Effector memory CD8-positive, alpha-beta T cell (primary cell): ENCODE measurements at places on chromosomes 6 and 20.
A peak's percentile ranks its signal among the peaks of the same experiment; 100 is the strongest.

GRCh38 chr6:139577763-139578604, 203.5 kb upstream of the CITED2 start:
- DNase-seq: no peak

DNA sequence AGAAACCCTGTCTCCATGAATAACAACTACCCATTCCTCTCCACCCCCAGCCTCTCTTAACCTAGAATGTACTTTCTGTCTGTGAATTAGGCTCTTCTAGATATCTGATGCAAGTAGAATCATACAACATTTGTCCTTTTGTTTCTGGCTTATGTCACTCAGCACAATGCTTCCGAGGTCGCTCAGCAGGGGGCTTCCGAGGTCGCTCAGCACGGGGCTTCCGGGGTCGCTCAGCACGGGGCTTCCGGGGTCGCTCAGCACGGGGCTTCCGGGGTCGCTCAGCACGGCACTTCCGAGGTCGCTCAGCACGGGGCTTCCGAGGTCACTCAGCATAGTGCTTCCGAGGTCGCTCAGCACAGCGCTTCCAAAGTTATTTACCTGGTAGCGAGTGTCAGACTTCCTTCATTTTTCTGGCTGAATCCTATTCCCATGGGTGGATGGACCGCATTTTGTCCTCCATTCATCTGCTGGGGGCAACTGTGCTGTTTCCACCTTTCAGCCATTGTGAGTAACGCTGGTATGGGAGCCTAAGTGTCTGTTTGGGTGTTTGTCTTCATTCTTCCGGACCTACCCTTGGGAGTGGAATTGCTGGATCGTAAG, 31.0 kb upstream of the BHLHE23 start:
- no peak for DNase-seq

GRCh38 chr20:37803438-37804307, 99.3 kb upstream of the VSTM2L start:
- DNase-seq: no peak

GRCh38 chr6:83432636-83433035, 1.8 kb upstream of the ME1 start:
- DNase-seq: no peak

- DNase-seq: no peak
These were observed 30.7 kb downstream of the PARD6B start for GRCh38 chr20:50762045-50762422.

GRCh38 chr6:33314515-33314942, 651 bp upstream of the TAPBP start:
- peak; percentile 68 for DNase-seq

GRCh38 chr6:157240059-157240959, 83.0 kb downstream of the TMEM242 start:
- DNase-seq: no peak

DNA sequence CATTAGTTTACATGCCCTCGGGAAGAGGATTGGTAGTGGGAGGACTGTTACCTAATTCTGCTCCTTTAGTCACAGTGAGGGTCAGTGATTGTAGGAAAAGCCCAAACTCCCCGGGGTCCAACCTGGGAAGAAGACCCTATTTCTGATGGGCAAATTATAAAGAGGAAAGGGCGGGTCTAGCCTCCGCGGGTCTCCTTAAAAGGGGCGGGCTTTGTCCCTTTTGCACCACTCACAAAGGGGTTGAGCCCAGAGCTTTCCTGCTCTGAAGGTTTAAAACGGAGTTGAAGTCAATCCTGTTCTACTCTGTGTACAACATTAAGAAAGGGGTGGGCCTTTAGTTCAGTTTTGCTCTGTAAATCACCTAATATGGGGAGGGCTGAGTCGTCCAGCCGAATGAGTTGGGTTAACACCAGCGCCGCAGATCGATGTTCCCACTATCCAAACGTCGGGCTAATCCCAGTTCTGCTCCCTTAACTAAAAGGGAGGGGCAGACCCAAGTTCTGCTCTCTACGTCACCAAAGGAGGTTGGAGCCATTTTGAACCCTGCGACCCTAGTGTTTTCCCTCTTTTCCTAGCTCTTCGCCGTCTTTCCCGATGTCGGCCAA, 920 bp upstream of the RNF5 start:
- DNase-seq: no peak

- no peak for DNase-seq
These were observed 146.5 kb downstream of the CDKAL1 start for GRCh38 chr6:20680697-20681165.

- no peak for DNase-seq
These were observed 320.1 kb downstream of the BTBD3 start for GRCh38 chr20:12237772-12238171.

DNA sequence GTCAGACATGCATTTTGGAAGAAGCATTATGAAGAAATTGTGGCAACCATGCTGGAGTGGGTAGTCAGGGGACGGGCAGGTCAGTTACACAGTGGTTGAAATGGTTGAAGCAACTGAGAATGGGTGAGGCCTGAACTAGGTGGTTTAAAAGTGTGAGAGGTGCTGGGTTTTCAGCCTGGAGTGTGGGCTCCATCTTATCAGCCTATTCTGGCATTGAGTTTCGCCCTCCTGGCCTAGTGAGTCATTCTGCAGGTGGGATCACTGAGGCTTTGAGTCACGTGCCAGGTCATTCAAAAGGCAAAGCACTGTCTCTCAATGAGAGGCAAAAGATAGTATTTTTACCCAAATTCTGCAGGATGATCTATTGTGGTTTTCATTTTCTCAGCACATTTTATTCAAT, 181.9 kb upstream of the CHD6 start:
- no peak for DNase-seq

DNA sequence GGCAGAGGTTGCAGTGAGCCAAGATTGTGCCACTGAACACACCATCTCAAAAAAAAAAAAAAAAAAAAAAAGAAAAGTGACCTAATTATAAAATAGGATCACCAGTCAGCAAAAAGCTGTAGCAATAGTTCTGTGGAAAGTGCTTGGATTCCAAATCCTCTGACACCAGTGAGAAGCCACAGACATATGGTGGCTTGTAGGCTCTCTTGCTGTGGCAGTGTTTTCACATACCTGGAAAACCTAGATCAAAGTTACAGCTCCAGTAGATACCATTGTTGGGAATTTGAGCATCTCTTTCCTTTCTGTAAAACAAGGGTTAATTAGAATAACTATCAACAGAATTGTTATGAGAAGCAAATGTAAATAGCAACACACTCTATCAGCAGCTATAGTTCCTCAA, 4.1 kb downstream of the CCDC170 start:
- DNase-seq: no peak

DNA sequence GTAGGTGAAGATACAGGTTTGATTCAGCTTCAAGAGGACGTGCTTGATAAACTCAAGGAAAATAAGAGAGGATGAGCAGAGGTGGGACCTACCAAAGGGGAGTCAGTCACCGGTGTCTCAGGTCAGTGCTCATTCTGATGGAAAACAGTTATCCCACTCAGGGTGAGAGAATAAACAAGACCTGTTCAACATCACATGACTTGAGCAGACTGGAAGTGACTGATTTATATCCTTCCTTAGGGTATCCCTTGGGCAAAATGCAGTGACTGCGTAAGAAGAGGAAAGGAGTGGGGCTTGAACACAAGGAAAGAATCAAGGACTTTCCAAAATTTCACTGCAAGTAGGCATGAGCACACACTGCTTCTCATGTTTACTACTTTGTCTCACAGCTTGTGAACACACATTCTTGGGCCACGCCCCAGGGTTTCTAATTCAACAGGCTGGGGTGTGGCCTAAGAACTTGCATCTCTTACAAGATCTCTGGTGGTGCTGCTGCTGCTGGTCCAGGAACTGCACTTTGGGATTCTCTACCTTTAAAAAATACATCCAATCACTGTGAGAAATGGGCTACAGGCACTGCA, 11.6 kb downstream of the CST3 start:
- no peak for DNase-seq

DNA sequence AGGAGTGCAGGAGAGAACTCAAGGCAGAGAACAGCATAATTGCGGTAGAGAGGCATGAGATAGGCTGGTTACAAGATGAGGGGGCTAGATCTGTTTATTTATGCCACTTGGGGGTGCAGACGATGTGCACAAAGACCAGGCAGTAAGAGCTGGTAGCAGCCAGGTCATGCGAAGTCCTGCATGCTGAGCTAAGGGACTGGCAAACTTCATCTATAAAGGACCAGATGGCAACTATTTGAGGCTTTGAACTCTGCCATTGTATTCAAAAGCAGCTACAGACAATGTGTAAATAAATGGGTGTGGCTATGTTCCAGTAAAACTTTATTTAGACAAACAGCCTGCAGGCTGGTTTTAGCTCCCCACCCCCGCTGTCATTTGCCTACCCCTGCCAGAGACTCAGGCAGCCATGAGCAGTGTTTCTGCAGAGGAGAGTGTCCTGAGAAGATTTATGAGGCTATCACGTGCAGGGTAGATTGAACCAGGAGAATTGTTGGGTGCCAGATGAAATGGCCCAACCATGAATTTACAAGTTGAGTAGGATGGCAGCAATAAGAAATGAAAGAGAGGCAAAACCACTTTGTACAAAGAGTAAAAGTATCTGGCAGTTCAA, 253.4 kb upstream of the MOCS1 start:
- DNase-seq: no peak

GRCh38 chr6:6315660-6316059, 4.8 kb downstream of the F13A1 start:
- no peak for DNase-seq

GRCh38 chr6:131854803-131855202, 47.0 kb downstream of the ENPP1 start:
- no peak for DNase-seq

GRCh38 chr6:67889682-67889995, 745.4 kb upstream of the ADGRB3 start:
- DNase-seq: no peak

DNA sequence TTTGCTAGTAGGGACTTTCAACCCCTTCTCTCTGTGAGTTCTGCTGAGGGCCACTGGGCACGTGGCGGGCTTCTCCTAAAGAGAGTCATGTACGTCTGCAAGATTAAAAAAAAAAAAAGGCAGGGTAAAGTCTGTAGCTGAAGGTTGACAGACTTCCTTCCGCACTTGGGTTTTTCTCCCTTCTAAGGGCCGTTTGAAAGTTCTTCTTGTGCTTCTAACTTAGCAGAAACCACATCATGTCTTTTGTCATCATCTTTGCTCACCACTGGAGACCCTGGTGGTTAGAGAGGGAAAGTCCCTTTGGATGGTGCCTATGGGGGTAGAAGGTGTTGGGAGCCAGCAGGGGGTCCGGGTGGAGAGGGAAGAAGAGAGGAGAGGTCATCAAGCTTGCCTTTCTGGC, 31.4 kb downstream of the PRDM1 start:
- peak; percentile 71 for DNase-seq

- no peak for DNase-seq
These were observed 178.4 kb upstream of the ZNF184 start for GRCh38 chr6:27651371-27651732.

DNA sequence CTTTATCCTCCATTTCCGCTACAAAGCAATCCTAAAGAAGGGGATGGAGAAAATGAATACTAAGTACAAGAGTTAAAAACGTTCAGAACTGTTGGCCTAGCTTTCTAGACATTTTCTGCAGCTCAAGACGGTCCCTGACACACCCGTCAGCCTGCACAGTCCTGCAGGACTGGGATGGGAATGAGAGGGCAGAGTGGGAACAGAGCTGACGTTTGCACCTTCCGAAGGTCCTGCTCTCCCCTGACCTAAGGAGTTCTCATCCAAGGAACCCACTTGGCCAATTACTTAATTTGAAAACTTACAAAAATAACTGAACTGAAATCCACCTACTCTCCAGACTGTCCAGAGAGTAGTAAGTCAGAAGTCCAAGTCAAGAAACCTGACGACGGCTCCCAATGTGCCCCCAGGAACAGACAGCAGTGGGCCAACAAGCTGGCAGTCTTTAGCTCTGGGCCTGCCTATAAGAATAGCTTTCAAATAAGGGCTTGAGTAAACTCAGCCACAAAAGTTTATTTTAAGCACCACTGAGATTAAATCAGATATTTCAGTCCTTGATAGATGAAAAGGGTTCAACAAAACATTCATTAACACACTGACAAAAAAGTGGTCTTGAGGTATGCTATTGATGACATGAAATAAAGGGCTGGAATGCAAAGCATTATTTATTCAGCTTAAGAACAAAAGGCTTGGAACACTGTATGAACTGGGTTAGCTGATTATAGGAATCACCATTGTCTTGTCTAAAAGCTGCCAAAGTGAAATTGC, 76.8 kb downstream of the CNKSR3 start:
- DNase-seq: no peak
